Stimulated activated CD4-positive, alpha-beta T cell treated with anti-CD3 and anti-CD28 coated beads, Interleukin-1b, Interleukin-23, amount 100 ng/mL, for 1 hour (primary cell): ENCODE measurements at places on chromosomes 7 and 10.

- DNase-seq, result no peak
Observed at GRCh38 chr7:133056370-133057238, 25.3 kb downstream of the CHCHD3 start.

GRCh38 chr7:44727158-44727936 is 21.3 kb upstream of the ZMIZ2 start:
- DNase-seq, result no peak

DNA sequence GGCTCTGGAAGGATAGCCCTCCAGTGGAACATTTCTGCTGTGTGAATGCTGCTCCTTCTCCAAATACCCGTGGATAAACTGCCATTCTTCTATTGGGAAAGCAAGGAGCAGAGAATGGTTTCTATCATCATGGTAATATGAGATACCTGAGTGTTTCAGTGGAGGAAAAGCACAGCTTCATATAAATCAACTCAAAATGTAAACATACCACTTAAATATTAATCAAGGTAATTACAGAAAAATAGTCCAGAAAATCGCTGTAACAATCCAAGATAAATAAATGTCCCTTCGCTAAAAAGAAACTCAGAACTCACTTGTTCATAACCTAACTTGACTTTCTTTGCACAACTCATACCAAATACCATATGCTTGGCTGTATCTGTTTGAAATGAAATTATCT is 635.8 kb downstream of the PARD3 start:
- DNase-seq, result no peak

GRCh38 chr7:35556515-35557471 is 138.1 kb downstream of the HERPUD2 start:
- DNase-seq, result no peak

DNA sequence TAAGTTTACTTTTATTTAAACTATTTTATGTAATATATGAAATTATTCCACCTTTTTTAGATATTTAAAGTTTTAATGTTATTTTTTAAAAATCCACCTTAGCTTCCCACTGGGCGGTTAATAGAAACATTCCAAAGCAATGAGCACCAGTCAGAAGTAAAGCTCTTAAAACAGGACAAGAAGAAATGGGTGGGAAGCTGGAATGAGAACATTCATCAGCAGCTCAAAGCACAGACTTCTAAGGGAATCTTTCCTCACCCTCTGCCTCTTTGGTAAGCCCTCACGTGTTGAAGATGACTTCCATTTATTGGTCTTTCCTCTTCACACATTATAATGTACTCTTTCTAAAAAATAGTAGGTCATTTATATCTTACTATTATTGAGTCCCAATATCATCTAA is 3.1 kb downstream of the AGMO start:
- DNase-seq, result no peak

DNA sequence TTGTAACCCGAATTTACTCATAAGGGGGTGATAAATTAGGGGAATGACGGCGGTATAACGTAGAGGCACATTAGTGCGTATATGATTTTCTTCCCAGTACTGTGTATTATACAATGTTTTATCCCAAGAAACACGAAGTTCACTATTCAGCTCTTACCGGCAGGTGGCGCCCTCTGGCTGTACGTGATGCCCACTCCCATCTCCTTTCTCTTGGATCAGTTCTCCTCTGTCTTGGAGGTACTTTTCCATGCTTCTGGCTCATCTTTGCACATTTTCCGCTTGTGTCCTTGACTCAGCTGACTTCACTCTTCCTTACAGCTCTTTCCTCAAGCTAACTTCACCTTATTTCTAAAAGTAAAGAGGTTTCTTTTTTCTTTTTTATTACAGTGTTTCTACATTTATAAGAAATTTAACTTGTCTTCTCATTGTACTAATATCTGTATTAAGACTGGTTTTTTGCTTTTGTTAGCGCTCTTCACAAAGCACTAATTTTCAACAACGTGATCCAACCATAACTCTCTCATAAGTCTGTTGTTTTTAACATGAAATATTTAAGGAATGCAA is 21.3 kb downstream of the TMEM176B start:
- DNase-seq, result peak; percentile 48

GRCh38 chr7:158649279-158649678 is 55.3 kb downstream of the NCAPG2 start:
- no peak for DNase-seq

GRCh38 chr7:102469351-102469971 is 4.7 kb downstream of the LRWD1 start:
- DNase-seq, result no peak

DNA sequence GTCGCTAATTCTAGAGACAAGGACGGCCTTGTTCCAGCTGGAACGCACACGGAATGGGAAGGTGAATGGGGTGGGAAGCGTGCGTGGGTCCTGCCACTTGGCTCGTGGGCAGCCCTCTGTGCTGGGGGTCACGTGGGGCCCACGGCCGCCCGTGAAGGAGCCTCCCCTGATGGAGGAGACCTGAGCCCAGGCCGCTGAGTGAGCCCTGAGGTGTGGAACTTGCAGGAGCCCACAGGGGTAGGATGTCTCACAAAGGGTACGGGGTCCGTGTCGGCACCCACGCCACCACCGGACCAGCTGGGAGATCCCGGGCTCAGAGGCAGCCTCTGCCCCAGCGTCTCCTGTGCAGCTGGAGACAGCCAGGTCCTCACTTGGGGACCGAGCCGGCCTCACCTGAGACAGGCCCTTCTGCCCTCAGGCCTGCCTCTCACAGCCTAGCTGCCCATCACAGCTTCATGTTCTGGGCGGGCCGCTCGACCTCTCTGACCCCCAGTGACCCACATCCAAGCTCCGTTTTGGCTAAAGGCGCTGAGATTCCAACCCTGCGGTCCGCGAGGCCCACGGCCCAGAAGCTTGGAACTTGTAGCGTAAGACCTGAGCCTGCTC is 84.8 kb downstream of the FOXL3 start:
- DNase-seq, result no peak

- DNase-seq, result no peak
Observed at GRCh38 chr10:70662362-70663220, 9.7 kb upstream of the ADAMTS14 start.

DNA sequence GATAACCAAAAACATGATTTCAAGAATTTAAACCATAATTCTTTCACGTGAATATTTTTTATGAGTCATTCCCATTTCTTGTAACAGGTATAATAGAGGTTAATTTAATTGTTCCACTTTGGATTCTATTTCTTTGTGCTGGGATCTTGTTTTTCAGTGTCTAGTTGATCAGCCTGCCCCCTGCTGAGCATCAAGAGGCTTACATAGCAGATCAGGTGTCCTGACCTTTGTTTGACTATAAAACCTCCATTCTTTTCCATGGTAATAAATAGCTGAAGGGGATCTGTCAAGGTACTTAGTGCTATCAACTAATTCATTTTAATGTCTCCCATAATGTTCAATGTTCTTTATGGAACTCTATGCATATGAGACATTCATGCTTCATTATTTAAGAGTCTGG is 4.9 kb downstream of the COL17A1 start:
- no peak for DNase-seq
